ENCODE measurements at places on chromosomes 2 and 18.

DNA sequence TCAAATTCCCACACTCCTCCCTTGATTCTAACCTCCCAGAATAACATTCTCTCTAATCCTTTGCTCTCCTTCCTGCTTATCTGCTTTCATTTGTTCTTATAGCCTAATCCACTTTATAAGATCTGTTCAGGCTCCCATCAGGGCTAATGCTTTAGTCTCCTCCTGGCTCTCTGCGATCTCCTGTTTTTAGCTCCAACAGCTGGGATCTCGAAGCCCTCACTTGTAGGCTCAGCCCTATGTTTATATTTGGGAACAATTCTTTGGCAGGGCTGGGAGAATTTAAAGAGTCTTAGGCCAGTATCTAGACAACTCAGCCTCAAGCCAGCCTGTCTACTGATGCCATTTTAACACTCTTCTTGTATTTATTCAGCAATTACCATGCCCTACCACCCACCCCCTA lies 27.2 kb upstream of the RAPH1 start:
- H3K4me1 ChIP-seq, result peaks cover 10% of the 10 kb centered on the region
- no peaks in the 10 kb centered on the region for H3K27me3 ChIP-seq
- H3K4me3 ChIP-seq, result no peak overlapping the region
- H3K36me3 ChIP-seq, result no peaks in the 10 kb centered on the region
- DNase-seq, result no peak
- H3K27ac ChIP-seq, result no peak overlapping the region

GRCh38 chr2:131034122-131035051 lies 58.9 kb downstream of the FAM168B start:
- peaks cover 27% of the 10 kb centered on the region for H3K4me1 ChIP-seq
- no peaks in the 10 kb centered on the region for H3K36me3 ChIP-seq
- no peak overlapping the region for H3K27ac ChIP-seq
- H3K27me3 ChIP-seq, result no peaks in the 10 kb centered on the region
- H3K4me3 ChIP-seq, result peak overlapping the region; percentile 46

DNA sequence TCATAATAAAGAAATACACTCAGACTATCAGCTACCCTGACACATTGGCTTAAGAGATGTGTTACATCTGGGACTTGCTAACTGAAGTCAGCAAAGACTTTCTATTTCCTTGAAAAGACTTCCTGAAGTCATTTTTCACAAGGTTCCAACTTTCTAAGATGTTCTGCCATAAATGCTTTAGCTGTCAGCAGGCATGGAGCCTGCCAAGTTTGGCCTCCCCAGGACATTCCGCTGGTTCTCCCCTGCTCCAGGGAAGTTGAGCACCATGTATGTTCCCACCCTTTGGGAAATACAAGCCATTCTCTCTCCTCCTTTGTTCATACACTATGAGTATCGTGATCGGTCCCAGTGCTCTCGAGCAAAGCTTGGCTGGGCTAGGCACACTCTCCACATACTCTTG lies 202.7 kb upstream of the CCDC68 start:
- H3K36me3 ChIP-seq, result no peaks in the 10 kb centered on the region
- H3K27me3 ChIP-seq, result no peaks in the 10 kb centered on the region
- no peak overlapping the region for H3K27ac ChIP-seq
- H3K4me1 ChIP-seq, result no peaks in the 10 kb centered on the region
- no peak overlapping the region for H3K4me3 ChIP-seq
- no peak for DNase-seq

GRCh38 chr2:215833531-215834162 lies 179.7 kb downstream of the MREG start:
- H3K36me3 ChIP-seq, result no peaks in the 10 kb centered on the region
- no peak for DNase-seq
- H3K27me3 ChIP-seq, result no peaks in the 10 kb centered on the region
- H3K27ac ChIP-seq, result no peak overlapping the region

GRCh38 chr2:42924418-42924886 lies 132.1 kb upstream of the HAAO start:
- no peaks in the 10 kb centered on the region for H3K36me3 ChIP-seq
- peaks cover 67% of the 10 kb centered on the region for H3K4me1 ChIP-seq
- H3K4me3 ChIP-seq, result peak overlapping the region; percentile 2
- no peak for DNase-seq
- H3K27me3 ChIP-seq, result no peaks in the 10 kb centered on the region

- H3K27ac ChIP-seq, result no peak overlapping the region
- H3K36me3 ChIP-seq, result no peaks in the 10 kb centered on the region
- H3K27me3 ChIP-seq, result no peaks in the 10 kb centered on the region
- DNase-seq, result no peak
- no peaks in the 10 kb centered on the region for H3K4me1 ChIP-seq
These were observed 302.4 kb downstream of the STK39 start for GRCh38 chr2:167944825-167945659.

GRCh38 chr18:62323483-62324180 lies 1.5 kb upstream of the TNFRSF11A start:
- no peak overlapping the region for H3K4me3 ChIP-seq
- peaks cover 14% of the 10 kb centered on the region for H3K4me1 ChIP-seq
- H3K36me3 ChIP-seq, result no peaks in the 10 kb centered on the region
- H3K27me3 ChIP-seq, result no peaks in the 10 kb centered on the region
- H3K27ac ChIP-seq, result no peak overlapping the region

GRCh38 chr2:229582151-229582550 lies 132.2 kb downstream of the DNER start:
- H3K36me3 ChIP-seq, result no peaks in the 10 kb centered on the region
- H3K27ac ChIP-seq, result no peak overlapping the region
- peaks cover 3% of the 10 kb centered on the region for H3K4me1 ChIP-seq
- peaks cover 73% of the 10 kb centered on the region for H3K27me3 ChIP-seq
- DNase-seq, result no peak
- no peak overlapping the region for H3K4me3 ChIP-seq

GRCh38 chr2:157808421-157808820 lies 67.7 kb downstream of the ACVR1 start:
- no peaks in the 10 kb centered on the region for H3K4me1 ChIP-seq
- no peak overlapping the region for H3K4me3 ChIP-seq
- no peak overlapping the region for H3K27ac ChIP-seq

- H3K36me3 ChIP-seq, result no peaks in the 10 kb centered on the region
- no peak for DNase-seq
- H3K4me1 ChIP-seq, result no peaks in the 10 kb centered on the region
- H3K4me3 ChIP-seq, result no peak overlapping the region
- H3K27ac ChIP-seq, result no peak overlapping the region
- H3K27me3 ChIP-seq, result peaks cover 36% of the 10 kb centered on the region
These were observed 174.0 kb downstream of the TWIST2 start for GRCh38 chr2:239021651-239022436.

- H3K4me3 ChIP-seq, result no peak overlapping the region
- H3K4me1 ChIP-seq, result peaks cover 46% of the 10 kb centered on the region
- DNase-seq, result no peak
- H3K36me3 ChIP-seq, result no peaks in the 10 kb centered on the region
These were observed 30.3 kb downstream of the ZNF532 start for GRCh38 chr18:58894930-58895329.

DNA sequence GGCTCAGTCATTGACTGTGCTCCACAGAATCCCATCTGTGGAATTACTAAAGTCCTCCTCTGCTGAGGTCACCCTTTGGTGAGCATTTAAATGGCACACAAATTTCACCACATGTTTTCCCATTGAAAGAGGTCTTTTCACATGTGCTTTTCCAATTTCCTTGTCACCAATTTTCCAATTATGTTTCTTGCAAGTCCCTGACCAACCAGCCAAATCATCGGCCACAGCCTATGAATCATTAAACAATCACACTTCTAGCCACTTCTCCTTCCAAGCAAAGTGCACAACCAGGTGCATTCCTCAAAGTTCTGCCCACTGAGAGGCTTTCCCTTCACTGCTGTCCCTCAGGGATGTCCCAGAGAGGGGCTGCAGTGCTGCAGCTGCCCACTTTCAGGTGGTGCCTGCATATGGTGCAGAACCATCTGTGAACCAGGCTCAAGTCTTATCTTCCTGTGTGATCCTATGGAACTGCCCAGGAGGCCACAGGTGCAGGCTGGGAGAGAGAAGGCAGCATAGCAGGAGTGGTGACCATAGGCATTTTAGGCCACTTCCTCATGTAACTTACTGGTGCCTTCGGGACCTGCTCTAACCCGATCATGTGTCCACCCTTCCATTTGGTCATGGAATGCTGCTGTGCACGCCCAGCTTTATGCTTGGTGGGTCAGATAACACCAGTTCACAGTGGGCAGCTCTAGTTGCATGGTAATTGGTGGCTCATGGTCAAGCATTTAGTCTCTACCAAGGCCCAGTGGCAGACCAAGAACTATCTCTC lies 153.0 kb downstream of the SEPTIN10 start:
- no peak overlapping the region for H3K4me3 ChIP-seq
- no peaks in the 10 kb centered on the region for H3K4me1 ChIP-seq
- DNase-seq, result no peak
- no peak overlapping the region for H3K27ac ChIP-seq
- no peaks in the 10 kb centered on the region for H3K27me3 ChIP-seq

GRCh38 chr2:127067620-127068350 lies 39.2 kb downstream of the BIN1 start:
- H3K27ac ChIP-seq, result peak overlapping the region; percentile 73
- peaks cover 39% of the 10 kb centered on the region for H3K4me1 ChIP-seq
- H3K36me3 ChIP-seq, result peaks cover 4% of the 10 kb centered on the region
- DNase-seq, result no peak
- no peaks in the 10 kb centered on the region for H3K27me3 ChIP-seq

GRCh38 chr2:232324778-232325177 lies 53.8 kb upstream of the ALPP start:
- H3K4me1 ChIP-seq, result peaks cover 17% of the 10 kb centered on the region
- no peaks in the 10 kb centered on the region for H3K27me3 ChIP-seq
- H3K27ac ChIP-seq, result no peak overlapping the region
- H3K36me3 ChIP-seq, result no peaks in the 10 kb centered on the region
- DNase-seq, result no peak

- no peak overlapping the region for H3K4me3 ChIP-seq
- no peak for DNase-seq
- no peaks in the 10 kb centered on the region for H3K36me3 ChIP-seq
- H3K27ac ChIP-seq, result no peak overlapping the region
- H3K4me1 ChIP-seq, result no peaks in the 10 kb centered on the region
These were observed 42.2 kb downstream of the HIBCH start for GRCh38 chr2:190277234-190278112.

- H3K27me3 ChIP-seq, result no peaks in the 10 kb centered on the region
- no peak overlapping the region for H3K27ac ChIP-seq
- no peak overlapping the region for H3K4me3 ChIP-seq
- H3K4me1 ChIP-seq, result peaks cover 16% of the 10 kb centered on the region
- no peaks in the 10 kb centered on the region for H3K36me3 ChIP-seq
These were observed 228.5 kb downstream of the PRKCE start for GRCh38 chr2:45879936-45880335.

- H3K36me3 ChIP-seq, result no peaks in the 10 kb centered on the region
- no peak for DNase-seq
- H3K27me3 ChIP-seq, result peaks cover 21% of the 10 kb centered on the region
- H3K27ac ChIP-seq, result no peak overlapping the region
These were observed 12.8 kb upstream of the CIB4 start for GRCh38 chr2:26654061-26654340.

GRCh38 chr2:73984203-73984921 lies at the start of gene TET3:
Gene TET3, plus strand, starts transcription at chr2:73984910. Its CDS starts 1,494 bp downstream, at chr2:73986404.
- H3K36me3 ChIP-seq, result no peaks in the 10 kb centered on the region
- DNase-seq, result no peak
- peak within 1 kb of the TSS; percentile 89 for H3K4me3 ChIP-seq
- no peaks in the 10 kb centered on the region for H3K27me3 ChIP-seq

GRCh38 chr2:25275575-25275965 lies 66.2 kb downstream of the DNMT3A start:
- no peaks in the 10 kb centered on the region for H3K27me3 ChIP-seq
- DNase-seq, result no peak
- no peak overlapping the region for H3K4me3 ChIP-seq
- peak overlapping the region; percentile 39 for H3K27ac ChIP-seq

DNA sequence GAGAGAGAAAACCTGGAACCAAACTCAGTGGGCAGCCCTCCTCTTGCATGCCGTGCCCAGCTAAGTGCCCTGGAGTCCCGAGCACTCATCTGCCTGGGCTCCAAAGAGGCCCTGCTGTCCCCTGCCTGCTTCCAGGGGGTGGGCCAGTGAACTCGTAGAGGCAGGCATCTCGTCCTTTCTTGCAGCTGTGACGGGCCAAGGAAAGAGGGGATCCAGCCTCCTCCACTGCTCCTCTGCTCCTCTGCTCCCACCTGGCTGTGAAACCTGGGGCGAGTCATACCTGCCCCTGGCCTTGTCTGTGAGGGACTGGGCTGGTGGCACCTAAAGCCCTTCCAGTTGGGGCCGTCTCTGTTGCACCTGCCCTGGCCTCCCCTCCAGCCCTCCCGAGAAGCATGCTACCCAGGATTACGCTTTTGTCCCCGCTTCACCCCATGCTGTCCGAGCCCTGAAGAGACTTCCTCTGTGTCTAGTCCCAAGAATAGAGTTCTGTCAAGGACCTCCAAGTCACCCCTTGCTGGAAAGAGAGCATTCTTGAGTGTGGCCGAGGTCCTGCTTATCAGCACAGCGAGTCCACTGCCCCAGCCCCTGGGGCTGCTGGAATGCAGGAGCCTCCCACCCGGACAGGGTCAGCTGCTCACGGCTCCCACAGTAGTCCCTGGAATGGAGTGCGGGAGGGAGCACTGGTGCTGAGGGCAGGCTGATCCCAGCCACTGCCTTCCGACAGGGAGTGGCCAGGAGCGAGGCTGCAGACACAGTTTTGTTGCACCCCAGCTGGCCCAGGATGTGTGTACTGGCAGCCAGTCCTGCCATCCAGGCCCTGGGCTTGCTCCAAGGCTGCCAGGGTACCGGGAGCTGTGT lies 14.3 kb downstream of the KCNK3 start:
- peaks cover 48% of the 10 kb centered on the region for H3K4me1 ChIP-seq
- H3K27ac ChIP-seq, result peak overlapping the region; percentile 44
- no peaks in the 10 kb centered on the region for H3K27me3 ChIP-seq

- H3K36me3 ChIP-seq, result no peaks in the 10 kb centered on the region
- H3K4me3 ChIP-seq, result no peak overlapping the region
- no peaks in the 10 kb centered on the region for H3K27me3 ChIP-seq
- no peak for DNase-seq
- H3K27ac ChIP-seq, result no peak overlapping the region
- peaks cover 3% of the 10 kb centered on the region for H3K4me1 ChIP-seq
These were observed 41.9 kb upstream of the ITPRID2 start for GRCh38 chr2:181849601-181850000.

GRCh38 chr2:85987266-85988174 lies 98.7 kb upstream of the ST3GAL5 start:
- H3K4me3 ChIP-seq, result no peak overlapping the region
- no peaks in the 10 kb centered on the region for H3K27me3 ChIP-seq
- H3K36me3 ChIP-seq, result no peaks in the 10 kb centered on the region
- peaks cover 17% of the 10 kb centered on the region for H3K4me1 ChIP-seq

DNA sequence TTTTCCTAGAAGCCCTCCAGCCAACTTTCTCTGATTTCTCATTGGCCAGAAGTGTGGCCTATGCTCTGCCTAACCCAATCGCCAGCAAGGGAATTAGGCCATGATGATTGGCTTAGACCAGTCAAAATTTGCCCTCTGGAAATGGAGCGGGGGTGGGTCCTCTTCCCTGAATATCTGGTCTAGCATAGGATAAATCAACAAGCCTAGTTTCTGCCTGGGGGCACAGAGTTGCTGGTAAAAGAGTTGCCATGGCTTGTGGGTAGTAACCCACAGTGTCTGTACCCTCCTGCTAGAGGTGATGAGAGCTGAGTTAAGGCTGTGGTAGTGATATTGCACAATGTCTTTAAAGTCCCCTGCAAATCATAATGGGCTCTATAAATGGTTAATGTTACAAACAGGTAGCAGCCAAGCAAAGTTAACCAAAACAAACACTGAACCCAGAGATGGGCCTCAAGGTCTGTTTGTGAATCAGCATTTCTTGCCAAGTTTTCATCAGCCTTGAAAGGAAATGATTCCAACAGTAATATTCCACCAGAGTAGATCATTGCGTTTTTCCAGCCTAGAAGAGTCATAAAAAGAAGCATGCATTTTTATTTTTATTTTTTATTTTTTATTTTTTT lies 19.3 kb downstream of the GALM start:
- DNase-seq, result no peak
- no peak overlapping the region for H3K4me3 ChIP-seq
- H3K4me1 ChIP-seq, result peaks cover 14% of the 10 kb centered on the region
- no peak overlapping the region for H3K27ac ChIP-seq
- no peaks in the 10 kb centered on the region for H3K27me3 ChIP-seq
